ENCODE measurements at places on chromosomes 16 and 17.

- no peak for DNase-seq
These were observed 28.9 kb upstream of the ETV4 start for GRCh38 chr17:43574896-43575525.

GRCh38 chr16:50437769-50438437, 69.1 kb upstream of the BRD7 start:
- DNase-seq: no peak

DNA sequence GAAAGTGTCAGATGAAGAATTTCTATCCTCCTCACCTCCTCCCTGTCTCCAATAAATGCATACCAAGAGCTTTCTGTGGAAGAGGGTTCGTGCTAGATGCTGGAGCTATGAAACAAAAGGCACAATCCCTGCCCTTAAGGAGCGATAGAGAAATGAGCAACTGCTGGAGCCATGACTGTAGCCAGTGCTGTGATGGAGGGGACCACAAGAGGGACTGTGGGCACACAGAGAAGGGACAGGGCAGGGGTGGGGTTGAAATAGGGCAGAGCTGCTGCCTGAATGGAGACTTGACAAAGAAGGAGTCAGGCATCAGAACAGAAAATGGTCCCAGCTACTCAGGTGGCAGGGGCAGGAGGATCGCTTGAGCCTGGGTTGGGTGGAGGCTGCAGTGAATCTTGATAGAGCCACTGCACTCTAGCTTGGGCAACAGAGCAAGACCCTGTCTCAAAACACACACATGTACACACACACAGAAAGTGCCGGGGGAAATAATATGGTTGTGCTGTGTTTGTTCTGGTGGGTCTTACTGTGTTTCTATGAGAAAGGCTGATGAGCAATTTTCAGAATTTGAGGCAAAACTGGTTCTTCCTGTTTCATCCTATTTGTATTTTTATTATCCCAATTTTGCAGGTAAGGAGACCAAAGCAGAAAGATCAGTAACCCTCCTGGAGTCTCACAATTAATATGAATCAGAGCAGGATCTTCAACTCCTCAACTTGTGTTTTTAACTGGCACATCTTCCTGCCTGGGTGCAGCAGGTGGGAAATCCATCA, 16.5 kb downstream of the TMEM98 start:
- no peak for DNase-seq

DNA sequence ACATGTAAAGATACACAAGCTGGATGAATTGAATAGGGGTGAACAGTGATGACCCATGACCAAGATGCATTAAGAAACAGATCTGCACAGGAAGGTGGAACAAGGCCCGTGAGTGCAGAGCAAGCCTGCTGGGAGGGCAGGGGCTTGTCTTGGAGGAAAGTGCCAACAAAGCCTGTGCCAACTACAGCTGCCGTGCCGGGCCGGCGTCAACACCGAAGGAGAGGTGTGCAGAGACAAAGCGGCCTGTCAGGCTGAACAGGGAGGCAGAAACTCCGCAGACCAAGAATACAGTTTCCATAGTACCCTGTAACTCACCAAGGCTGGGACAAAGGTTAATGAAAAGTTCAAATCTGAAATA, 46.7 kb downstream of the ANKRD11 start:
- no peak for DNase-seq

DNA sequence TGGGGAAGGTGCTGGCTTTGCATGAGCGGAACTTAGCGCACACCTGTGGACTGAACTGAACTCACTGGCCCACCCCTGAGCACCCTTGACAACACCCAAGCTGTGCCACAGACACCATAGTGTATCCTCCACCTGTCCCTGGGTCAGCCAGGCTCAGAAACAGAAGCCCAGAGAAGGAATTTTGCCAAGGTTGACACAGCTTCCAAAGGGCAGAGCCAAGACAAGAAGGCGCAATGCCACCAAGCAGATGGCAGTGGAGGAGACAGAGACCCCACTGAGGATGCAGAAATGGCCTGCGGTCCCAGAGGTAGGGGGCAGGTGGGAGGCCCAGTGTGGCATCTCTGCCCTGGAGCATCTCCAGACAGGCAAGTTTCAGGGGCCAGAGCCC, 169.0 kb downstream of the ENGASE start:
- no peak for DNase-seq

GRCh38 chr16:69725480-69726312, 664 bp downstream of the NQO1 start:
- DNase-seq: no peak

DNA sequence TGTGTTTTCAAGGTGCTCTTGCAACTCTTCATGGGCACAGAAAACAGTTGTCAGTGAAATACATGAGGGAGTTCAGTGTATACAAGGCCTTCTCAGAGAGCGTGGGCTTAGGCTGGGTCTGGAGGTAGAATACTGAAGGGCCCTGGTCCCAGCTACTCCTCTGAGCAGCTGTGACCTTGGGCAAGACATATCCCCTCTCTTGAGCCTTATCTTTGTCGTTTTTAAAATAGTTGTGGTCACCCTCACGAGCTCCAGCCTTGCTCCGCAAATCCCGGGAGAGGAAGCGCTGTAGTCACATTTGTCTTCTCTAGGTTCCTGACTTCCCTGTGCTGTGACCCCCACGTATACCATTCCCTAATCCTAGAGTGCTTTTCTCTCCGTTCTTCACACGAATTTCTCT, 3.6 kb downstream of the ZNRF1 start:
- no peak for DNase-seq

DNA sequence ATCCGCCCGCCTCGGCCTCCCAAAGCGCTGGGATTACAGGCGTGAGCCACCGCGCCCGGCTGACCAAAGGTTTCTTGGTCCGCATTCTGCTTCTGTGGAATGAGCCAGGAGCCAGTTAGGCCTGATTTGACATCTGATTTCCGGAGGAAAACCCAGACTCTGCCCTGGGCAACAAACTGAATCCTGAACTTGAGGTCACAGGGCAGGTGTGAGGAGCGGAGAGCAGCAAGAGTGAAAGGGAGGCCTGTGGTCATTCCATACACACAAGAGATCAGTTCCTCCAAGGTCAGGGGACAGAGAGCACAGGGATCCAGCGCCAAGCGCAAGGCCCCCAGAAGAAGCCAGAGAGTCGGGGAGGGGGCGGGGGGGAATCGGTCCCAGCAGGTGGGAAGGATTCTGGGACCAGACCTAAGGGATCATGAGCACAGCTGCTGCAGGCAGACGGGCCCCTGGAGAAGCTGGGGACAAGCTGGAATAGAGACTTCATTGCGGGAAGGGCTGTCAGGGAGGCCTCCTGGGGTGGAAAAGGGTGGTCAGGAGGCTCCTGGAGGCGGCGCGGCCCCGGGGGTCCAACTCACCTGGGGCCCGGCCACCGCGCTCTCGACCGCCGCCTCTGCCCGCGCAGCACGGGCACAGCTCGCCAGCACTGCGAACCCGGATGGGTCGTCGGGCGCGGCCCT, 436 bp downstream of the SHPK start:
- DNase-seq: no peak

DNA sequence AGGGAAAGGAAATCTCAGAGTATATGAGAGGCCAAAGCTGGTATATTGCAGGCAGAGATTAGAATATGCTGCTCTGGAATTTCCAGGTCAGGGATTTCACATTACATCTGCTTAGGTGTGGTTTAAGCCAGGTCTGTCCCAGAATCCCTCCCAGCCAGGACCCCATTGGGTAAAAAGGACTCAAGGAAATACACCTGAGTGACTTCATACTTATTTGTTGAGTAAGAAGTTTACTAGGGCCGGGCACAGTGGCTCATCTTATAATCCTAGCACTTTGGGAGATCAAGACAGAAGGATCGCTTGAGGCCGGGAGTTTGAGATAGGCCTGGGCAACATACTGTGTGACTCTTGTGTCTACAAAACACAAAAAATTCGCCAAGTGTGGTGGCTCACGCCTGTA, 7.2 kb downstream of the PIPOX start:
- DNase-seq: no peak

- DNase-seq: no peak
These were observed 18.1 kb downstream of the SDK2 start for GRCh38 chr17:73625991-73626673.

GRCh38 chr16:51276336-51276735, 125.3 kb upstream of the SALL1 start:
- DNase-seq: peak; percentile 43

- DNase-seq: no peak
These were observed 29.1 kb downstream of the RAI1 start for GRCh38 chr17:17710355-17710727.

GRCh38 chr16:24525970-24526559, 13.3 kb upstream of the RBBP6 start:
- DNase-seq: no peak

GRCh38 chr17:5097101-5097834, 14.4 kb downstream of the ZNF232 start:
- DNase-seq: peak; percentile 11

DNA sequence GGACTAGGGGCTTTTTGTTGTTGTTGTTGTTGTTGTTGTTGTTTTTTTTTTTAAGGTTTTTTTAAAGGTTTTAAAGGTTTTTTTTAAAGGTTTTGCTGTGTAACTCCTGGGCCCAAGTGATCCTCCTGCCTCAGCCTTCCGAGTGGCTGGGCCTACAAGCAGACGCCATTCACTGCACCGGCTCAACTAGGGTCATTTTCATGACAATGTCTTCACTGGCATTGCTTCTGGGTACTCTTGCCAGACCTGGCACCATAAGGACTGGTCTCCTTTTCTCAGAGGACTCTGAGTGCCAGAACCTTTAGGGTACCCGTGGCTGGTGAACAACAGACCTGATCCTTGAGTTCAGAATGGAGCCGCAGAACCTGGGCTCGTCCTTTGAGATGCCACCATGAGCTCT, 20.4 kb downstream of the POLR3E start:
- no peak for DNase-seq

GRCh38 chr16:66462912-66463311, 35.8 kb downstream of the BEAN1 start:
- no peak for DNase-seq

- DNase-seq: no peak
These were observed 4.3 kb downstream of the TMC6 start for GRCh38 chr17:78124081-78124835.
